ENCODE measurements at places on chromosomes 3 and 15.

DNA sequence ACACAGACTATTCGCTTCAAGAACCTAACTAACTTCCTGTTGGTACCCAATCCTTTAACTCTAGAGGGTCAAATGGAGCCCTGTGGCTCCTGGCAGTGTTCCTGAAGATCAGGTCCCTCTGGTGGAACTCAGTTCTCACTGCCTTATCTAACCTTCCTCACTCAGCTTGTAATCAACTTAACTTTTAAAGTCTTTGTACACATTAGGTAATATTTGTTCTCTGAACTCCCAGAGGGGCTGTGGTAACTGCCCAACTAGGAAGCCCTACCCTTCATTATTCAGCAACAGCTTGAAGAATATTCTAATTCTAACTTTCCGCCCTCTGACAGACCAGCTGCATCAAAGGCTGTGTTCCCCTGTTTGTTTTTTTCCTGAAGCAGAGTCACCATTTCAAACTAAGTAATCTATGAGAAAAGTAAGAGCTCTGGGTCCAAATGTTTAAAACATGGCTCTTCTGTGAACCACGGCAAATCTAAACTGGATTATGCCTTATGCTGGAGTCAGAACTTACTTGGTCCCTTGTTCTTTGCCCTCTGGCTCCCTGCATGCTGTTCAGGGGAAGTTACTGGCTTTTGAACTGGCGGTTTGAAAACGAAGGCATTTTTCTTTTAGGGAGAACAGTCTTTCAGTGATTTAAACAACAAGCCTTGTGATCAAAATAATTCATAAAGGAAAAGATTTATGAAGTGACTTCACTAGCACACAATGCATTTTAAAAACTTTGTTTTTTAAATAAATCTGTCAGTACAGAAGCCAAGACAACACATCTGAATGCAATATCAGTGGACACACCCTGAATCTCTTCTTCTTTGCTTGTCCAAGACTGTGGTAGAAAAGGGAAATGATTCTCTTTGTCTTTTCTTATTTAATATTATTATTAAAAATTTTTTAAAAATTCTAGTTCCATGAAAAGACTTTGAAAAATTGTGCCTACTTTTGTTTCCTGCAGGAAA lies 365.6 kb downstream of the TIGIT start:
- DNase-seq = no peak

GRCh38 chr3:76132154-76132470 lies 346.8 kb upstream of the ZNF717 start:
- DNase-seq = no peak

- DNase-seq = no peak
Measured at GRCh38 chr3:124034844-124035152, 42.9 kb upstream of the ROPN1 start.

- DNase-seq = no peak
Measured at GRCh38 chr3:12416731-12417130, 67.5 kb upstream of the TSEN2 start.

DNA sequence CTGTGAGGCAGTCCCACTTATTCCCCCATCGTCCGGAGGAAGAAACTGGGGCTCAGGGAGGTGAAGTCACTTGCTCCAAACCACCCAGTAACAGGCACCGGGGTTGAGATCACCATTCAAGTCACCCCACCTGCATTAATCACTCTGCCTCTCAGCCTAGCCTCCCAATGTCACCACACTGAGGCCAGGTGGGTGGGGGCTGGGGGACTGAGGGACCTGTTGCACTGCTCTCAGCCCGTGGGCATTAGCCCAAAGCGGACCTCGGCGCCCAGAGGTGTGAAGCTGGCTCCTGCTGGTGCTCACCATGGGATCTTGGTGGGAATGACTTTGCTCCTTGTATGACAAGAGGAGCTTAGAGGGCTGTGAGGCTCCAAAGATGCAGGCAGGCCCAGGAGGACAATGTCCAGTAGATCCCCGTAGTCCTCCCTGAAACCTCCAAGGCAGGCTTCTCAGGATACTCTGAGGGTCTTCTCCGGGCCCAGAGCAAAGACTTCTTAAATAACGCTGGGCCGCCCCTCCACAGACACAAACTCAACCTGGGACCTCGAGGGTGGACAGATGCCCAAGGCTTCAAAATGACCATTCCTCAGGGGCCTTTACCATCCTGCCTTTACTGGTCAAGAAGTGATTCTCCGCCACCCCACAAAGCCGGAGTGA lies 1.7 kb downstream of the NT5DC2 start:
- DNase-seq = peak; percentile 12

GRCh38 chr3:190012784-190013183 lies 107.9 kb downstream of the P3H2 start:
- no peak for DNase-seq

DNA sequence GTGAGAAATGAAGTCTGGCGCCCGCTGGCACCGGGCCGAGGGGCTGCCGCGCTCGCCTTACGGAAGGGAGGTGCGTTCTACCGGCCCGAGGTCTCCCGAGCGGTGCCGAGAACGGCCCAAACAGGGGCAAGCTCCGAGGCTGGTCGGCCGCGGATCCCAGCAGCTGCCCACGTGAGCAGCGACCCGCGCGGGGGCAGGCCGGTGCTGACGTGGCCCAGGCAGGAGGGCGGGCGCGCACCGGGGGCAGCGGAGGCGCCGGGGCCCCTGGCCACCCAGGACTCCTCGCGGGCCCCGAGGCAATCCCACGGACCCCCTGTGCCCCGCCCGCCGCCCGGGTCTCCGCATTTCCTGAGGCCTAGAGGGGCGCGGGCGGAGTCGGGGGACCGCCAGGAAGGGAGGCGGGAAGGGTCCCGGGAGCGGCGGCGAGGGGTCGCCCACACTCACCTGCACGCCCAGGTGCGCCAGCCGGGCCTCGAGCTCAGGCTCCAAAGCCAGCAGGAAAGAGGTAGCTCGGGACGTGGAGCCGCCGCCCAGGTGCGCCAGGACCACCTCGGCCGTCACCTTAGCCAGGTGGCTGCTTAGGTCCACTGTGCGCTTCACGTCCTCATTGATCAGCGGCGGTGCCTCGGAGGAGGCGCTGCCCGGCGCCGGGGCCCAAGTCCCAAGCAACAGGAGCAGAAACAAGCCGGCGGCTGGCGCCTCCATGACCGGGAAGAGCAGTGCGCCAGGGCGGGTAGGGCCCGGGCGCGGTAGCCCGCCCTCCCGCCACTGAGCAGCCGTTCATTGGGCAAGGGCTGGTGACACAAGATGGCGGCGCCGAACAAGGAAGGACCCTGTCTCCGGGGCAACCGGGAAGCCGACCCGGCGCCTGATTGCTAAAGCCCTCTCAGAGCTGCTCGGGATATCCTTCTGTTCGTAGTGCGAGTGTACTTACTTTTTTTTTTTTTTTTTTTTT lies at the start of gene RPN1:
RPN1 (minus strand) TSS at position 723 of the 955 bp plus-strand sequence; CDS start at position 705, 18 bp downstream.
- DNase-seq = peak; percentile 87

DNA sequence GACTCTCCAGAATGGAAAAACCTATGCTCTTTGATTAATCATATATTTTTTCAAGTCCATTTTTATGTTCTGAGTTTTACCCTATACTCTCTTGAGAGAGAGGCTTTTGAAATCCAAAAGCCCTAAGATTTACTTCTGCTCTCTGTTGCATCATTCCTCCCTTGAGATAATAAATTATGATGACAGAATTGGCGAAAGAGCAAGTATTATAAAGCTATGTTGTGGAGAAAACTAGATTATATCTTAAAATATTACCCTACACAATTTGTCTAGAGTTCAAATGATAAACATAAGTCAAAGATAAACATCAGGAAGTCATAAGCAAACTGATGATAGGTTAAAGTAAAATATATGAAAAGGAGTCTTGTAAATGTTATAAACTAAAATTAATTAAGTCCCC lies 293.4 kb upstream of the MME start:
- DNase-seq = no peak

Measured in frontal cortex (tissue), 4 donors.